Cardiac muscle cell (in vitro differentiated cells and primary cell): ENCODE measurements at places on chromosomes 2 and 18. TPM values are rescaled to one million over a fixed set of nuclear protein-coding genes. Genes with fewer than 3 reads are reported as not detected.
A peak's percentile ranks its signal among the peaks of the same experiment; 100 is the strongest.

The CCBE1 gene
- total RNA-seq = 1.5 and 1.8 TPM in 2 replicates

The DSEL gene
- 0.99 and 1.2 TPM in 2 replicates for total RNA-seq

The ST8SIA5 gene
- 0.67 TPM in 1 of 2 replicates, not detected in the other for total RNA-seq

DNA sequence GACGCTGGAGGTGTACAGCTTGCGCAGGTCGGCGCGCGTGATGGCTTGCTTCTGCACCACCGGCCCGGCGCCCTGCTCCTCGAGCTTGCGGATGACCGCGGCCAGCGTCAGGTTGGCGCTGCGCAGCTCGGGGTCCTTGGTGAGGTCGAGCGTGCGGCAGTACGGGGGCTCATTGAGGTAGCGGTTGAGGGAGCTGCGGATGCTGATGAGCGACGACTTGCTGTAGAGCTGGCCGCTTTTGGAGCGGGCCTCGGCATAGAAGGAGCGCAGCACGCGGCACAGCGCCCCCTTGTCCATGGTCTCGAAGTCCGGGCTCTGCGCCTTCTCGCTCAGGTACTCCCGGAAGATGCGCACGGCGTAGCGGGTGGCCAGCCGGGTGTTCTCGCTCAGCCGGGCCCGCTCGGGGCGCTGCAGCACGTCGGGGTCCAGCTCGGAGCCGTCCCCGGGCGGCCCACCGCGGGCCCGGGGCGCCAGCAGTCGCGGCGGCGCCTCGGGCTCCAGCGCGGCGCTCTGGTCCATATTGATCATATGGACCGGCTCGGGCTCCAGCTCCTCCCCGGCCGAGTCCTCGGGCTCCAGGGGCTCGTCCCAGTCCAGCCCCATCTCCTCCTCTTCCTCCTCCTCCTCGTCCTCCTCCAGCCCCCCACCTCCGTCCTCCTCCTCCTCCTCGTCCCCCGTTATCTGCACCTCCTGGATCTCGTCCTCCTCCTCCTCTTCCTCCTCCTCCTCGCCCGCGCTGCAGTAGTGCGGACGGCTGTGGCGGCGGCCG, 523 bp downstream of the KCTD1 start:
- H3K27ac ChIP-seq = no peak overlapping the region
- H3K4me1 ChIP-seq = peaks cover 18% of the 10 kb centered on the region
- peaks cover 64% of the 10 kb centered on the region for H3K27me3 ChIP-seq
- DNase-seq = peak; percentile 86
- H3K36me3 ChIP-seq = no peaks in the 10 kb centered on the region

- peaks cover 15% of the 10 kb centered on the region for H3K4me1 ChIP-seq
- no peak overlapping the region for H3K4me3 ChIP-seq
- H3K36me3 ChIP-seq = no peaks in the 10 kb centered on the region
- H3K27me3 ChIP-seq = no peaks in the 10 kb centered on the region
These were observed 109.2 kb downstream of the PTPRM start for GRCh38 chr18:7676253-7676873.

GRCh38 chr2:31534636-31535035, 46.1 kb downstream of the SRD5A2 start:
- no peaks in the 10 kb centered on the region for H3K27me3 ChIP-seq
- DNase-seq = no peak
- no peaks in the 10 kb centered on the region for H3K36me3 ChIP-seq
- no peak overlapping the region for H3K27ac ChIP-seq
- no peak overlapping the region for H3K4me3 ChIP-seq

GRCh38 chr18:26813043-26813442, 52.5 kb downstream of the AQP4 start:
- no peaks in the 10 kb centered on the region for H3K27me3 ChIP-seq
- DNase-seq = peak; percentile 35
- H3K36me3 ChIP-seq = no peaks in the 10 kb centered on the region
- no peak overlapping the region for H3K4me3 ChIP-seq

- H3K4me1 ChIP-seq = no peaks in the 10 kb centered on the region
- no peaks in the 10 kb centered on the region for H3K27me3 ChIP-seq
- no peaks in the 10 kb centered on the region for H3K36me3 ChIP-seq
- DNase-seq = peak; percentile 14
These were observed 197.4 kb downstream of the SH3BP4 start for GRCh38 chr2:235149240-235149659.

DNA sequence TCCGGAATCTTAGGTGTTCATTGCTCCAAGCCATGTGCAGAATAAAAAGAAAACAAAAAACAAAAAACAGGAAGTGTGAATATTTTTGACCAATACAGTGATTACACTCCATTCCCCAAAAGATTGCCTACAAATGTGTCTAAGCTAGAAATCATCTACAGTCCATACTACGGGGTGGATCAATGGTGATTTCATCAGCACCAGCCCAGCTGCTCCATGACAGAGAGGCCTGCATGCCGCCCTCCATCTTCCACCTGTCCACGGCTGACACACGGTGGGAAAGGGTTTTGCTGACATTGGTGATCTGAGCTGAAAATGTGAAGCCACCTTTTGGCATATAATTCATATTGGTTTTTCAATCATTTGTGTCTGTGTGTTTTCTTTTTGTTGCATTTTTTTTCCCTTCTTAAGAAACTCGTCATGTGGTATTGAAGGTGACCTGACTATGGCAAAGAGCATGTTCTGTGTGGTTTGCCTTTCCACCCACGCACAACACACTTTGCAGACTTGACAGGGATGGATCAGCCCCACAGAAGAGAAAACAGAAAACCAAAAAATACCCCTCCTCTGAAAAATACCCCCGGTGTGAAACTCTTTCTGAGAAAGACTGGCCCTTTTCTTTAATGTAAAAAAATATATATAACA, 533.1 kb downstream of the RNF144A start:
- no peak overlapping the region for H3K27ac ChIP-seq
- H3K4me1 ChIP-seq = peaks cover 4% of the 10 kb centered on the region
- no peaks in the 10 kb centered on the region for H3K27me3 ChIP-seq
- H3K4me3 ChIP-seq = no peak overlapping the region
